Spinal cord (tissue), 10 donors: ENCODE measurements at places on chromosomes 13 and 19. TPM values are rescaled to one million over a fixed set of nuclear protein-coding genes. Genes with fewer than 3 reads are reported as not detected.

ZNF493 gene
- total RNA-seq, result 109 TPM

CEACAM19 gene
- 4.1 TPM for total RNA-seq

POGLUT2 gene
- 17.6 TPM for total RNA-seq

F2RL3 gene
- total RNA-seq, result 0.17 TPM

DNA sequence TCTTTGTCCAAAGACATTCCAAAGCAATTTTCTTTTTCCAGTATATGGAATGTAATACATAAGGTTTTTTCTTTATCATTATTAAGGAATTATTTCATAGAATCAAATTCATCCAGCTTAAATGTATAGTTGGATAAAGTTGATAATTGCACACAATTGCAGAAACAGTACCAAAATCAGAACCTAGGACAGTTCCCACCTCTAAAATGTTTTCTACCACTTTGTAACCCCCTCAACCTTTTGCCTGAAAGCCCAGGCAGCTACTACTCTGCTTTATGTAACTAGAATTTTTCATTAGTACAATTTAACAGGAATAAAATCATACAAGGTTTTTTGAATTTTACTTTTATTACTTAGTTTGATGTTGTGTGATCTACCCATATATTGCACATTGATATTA is 98.0 kb downstream of the PRR20E start:
- DNase-seq, result no peak

GRCh38 chr19:35585848-35586247 is at the start of gene PMIS2:
PMIS2 (plus strand) TSS chr19:35586173; CDS start chr19:35586260, 87 bp downstream.
- DNase-seq, result no peak

DNA sequence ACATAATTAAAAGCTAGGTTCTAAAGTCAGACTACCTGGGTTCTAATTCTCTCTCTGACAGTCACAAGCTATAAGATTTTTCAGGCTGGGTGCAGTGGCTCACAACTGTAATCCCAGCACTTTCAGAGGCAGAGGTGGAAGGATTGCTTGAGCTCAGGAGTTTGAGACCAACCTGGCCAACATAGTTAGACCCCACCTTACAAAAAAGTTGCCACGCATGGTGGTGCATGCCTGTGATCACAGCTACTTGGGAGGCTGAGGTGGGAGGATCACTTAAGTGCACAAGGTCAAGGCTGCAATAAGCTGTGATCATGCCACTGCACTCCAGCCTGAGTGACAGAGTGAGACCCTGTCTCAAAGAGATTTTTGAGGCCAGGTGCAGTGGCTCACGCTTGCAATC is 6.0 kb downstream of the NFKBID start:
- DNase-seq, result no peak

DNA sequence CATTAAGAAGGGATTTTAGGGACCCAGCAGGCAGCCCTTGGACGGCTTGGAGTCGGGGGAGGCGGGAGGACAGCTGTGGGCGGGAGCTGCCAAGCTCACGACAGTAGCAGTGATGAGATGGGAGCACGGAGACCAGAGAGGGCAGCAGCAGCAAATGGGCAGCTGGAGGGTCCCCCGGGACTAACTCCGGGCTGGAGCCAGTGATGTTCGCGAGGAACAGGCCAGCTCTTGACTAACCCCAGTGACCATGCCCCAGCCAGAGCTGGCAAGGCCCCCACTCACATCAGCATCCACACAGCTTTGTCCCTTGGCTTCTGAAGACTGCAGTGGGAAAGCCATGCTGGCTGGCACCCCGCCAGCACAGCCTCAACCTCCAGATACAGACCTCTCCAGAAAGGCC is 81.9 kb downstream of the RAB20 start:
- DNase-seq, result no peak

GRCh38 chr13:36820222-36820621 is 1.2 kb downstream of the RFXAP start:
- no peak for DNase-seq

- no peak for DNase-seq
Measured at GRCh38 chr19:38734426-38735256, 9.6 kb downstream of the CAPN12 start.

DNA sequence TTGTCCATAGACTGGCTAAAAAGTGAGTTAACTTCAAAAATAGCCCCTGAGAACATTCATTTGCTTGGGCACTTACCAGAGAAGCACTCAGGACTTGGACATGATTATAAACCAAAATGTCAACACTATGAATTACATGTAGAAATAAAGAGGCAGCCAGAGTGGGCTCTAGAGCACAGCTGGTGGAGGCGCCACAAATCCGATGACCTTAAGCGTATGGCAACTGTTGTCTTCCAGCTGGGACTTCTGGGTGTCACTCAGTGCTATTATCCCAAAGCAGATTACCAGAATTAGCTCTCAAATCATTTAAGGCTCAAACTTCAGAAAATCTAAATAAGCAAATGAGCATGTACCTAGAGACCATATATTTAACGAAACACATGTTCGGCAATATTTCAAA is 1255.5 kb upstream of the SLC10A2 start:
- no peak for DNase-seq
